ENCODE measurements at places on chromosomes 7 and 10. TPM values are rescaled to one million over a fixed set of nuclear protein-coding genes. Genes with fewer than 3 reads are reported as not detected.
A peak's percentile ranks its signal among the peaks of the same experiment; 100 is the strongest.

- no peak for DNase-seq
Measured at GRCh38 chr7:41869596-41869995, 166.7 kb upstream of the INHBA start.

DNA sequence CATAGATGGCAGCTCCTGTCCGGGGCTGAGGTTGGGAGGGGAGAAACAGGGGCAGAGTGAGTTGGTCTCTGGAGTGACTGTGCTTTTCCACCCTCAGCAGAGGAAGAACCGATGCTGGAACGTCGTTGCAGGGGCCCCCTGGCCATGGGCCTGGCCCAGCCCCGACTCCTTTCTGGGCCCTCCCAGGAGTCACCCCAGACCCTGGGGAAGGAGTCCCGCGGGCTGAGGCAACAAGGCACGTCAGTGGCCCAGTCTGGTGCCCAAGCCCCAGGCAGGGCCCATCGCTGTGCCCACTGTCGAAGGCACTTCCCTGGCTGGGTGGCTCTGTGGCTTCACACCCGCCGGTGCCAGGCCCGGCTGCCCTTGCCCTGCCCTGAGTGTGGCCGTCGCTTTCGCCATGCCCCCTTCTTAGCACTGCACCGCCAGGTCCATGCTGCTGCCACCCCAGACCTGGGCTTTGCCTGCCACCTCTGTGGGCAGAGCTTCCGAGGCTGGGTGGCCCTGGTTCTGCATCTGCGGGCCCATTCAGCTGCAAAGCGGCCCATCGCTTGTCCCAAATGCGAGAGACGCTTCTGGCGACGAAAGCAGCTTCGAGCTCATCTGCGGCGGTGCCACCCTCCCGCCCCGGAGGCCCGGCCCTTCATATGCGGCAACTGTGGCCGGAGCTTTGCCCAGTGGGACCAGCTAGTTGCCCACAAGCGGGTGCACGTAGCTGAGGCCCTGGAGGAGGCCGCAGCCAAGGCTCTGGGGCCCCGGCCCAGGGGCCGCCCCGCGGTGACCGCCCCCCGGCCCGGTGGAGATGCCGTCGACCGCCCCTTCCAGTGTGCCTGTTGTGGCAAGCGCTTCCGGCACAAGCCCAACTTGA is 2.7 kb downstream of the REPIN1 start:
- no peak for DNase-seq

DNA sequence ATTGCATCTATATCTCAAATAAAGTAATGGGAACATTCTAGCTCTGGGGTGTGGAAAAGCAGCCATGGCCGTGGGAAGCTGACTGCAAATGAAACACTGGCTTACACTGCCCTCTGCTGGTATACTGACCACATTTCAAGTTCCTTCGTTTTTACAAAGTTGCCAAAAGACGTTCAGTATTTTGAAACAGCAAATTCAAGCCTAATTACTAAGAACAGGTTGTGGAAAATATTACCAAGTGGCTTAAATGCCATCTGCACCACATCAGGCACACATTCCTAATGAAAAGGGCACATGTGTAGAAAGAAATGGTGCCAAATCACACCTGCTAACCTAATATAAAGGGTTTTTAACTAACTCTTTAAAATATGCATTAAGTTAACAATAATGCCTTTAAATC is 83.9 kb downstream of the JAZF1 start:
- DNase-seq: peak; percentile 46

The MRPL43 gene
- 58.2 TPM for total RNA-seq

DNA sequence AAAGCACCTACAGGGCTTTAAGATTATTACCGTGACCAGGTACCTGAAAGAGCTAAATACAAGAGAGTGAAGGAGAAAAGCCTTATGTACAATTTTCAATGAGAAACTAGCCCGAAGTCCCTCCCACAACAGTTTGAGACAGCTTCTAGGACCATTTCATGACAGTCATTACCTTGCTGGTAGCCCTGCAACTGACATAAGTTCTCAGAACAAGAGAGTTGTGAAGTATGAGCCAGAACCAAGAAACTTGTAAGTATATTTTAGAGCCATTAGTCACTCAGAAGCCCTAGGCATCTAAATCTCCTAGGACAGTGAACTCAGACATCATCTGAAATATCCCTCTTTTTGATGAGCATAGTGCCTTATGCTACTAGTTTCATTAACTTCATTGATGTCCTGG is 792.1 kb downstream of the GRM8 start:
- DNase-seq: no peak

The NKX2-3 gene
- total RNA-seq: not detected

DNA sequence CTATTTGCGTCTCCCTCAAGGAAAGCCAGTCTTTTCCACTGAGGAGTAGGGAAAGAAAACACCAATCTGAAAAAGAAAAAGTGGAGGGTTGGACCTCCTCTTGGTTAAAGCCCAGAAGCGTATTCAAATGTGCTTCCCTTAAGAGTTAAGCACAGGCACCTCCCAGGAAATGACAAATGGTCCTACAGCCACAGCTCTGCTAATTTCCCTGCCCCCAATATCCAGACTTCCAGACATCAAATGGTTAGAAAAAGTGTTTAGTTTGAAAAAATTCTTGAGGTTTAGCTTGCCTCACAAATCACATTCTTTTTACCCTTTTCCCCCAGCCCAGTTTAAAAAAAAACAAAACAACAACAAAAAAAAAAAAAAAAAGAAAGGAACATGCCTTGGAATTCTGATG is 19.0 kb upstream of the COL1A2 start:
- no peak for DNase-seq

DNA sequence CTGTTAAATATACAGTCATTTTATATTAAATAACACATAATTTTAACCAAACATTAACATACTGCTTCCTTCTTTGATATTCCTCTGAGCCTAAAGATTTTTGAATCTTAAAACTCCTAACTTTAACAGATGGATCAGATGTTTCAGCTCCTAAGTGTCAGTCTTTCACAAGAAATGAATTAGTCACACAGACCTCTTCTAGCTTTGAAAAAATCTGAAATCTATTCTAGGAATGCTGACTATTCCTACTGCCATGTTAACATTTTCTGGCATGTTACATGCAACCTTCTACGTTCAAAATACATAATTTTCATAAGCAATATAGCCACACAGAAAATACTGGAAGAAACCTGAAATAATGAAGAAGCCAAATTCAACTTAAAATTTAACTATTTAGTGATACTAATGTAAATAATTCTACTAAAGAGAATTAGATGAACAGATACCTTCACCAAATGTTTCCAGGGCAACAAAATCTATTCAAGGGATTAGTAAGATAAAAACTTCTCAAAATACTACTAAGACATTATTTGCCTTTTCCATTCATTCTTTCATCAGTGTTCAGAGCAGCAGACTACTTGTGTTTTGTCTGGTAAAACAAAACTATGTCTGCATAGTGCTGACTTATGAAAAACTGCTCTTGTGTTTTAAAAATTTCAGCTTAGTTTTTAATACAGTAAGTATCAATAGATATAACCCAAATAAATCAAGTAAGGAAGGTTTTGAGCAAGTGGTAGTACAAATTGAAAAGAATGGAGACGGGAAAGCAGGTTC is 9.2 kb downstream of the JMJD1C start:
- no peak for DNase-seq

- DNase-seq: no peak
Measured at GRCh38 chr7:142196066-142196840, 61.6 kb downstream of the PRSS58 start.

The KLLN gene
- 0.27 TPM for total RNA-seq

GRCh38 chr10:26621889-26622711 is 75.4 kb upstream of the PDSS1 start:
- DNase-seq: peak; percentile 63

GRCh38 chr7:24503506-24503905 is 69.7 kb upstream of the PALS2 start:
- no peak for DNase-seq

The TMEM229A gene
- total RNA-seq: not detected

The LRRC17 gene
- 0.34 TPM for total RNA-seq

- DNase-seq: no peak
Measured at GRCh38 chr7:134729895-134730294, 49.5 kb upstream of the CALD1 start.

- no peak for DNase-seq
Measured at GRCh38 chr10:774661-775244, 85.3 kb upstream of the DIP2C start.

All from glutamatergic neuron (in vitro differentiated cells).